NCI-H2081 (cell line): ENCODE measurements at places on chromosomes 2 and 18.

- no peak for DNase-seq
Observed at GRCh38 chr2:37633234-37633633, 38.2 kb downstream of the CDC42EP3 start.

DNA sequence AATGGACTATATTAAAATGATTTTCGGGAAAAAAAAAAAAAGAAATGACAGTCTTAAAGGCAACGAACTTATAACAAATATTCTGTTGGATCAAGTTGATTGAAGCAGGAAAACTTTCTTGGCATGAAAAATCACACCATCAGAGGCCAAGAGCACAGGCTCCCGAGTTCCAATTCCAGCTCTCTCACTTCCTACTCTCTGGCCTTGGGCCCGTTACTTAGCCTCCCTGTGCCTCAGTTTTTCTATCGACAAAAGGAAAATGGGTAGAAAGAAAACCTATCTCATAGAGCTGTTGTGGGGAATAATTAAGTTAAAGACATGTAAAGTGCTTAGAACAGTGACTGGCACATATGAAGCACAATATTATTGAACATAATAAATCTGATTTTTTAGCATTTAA lies 74.2 kb downstream of the HNRNPLL start:
- DNase-seq = no peak

- peak; percentile 49 for DNase-seq
Observed at GRCh38 chr2:120678251-120678650, 57.4 kb upstream of the GLI2 start.

DNA sequence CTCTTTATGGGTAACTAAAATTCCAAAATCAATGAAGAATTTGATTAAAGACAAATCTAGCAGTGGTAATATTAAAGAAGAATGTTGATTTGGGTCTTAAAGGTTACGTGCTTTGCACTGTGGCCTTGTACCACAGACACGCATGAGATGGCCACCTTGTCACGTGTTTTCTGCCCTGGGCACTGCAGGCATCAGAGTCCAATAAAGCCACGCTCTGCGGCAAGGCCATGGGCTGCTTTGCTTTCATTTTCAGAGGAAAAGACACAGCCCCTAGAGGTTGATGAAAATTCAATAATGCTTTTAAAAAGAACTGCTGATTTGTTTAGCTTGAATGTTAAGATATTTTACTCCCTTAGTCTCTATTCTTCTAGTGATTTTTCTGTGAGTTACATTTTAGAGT lies 30.4 kb downstream of the AOX1 start:
- no peak for DNase-seq

GRCh38 chr2:237863689-237864443 lies 4.4 kb downstream of the RAMP1 start:
- DNase-seq = no peak

- no peak for DNase-seq
Observed at GRCh38 chr2:196376984-196377877, 205.9 kb upstream of the STK17B start.

DNA sequence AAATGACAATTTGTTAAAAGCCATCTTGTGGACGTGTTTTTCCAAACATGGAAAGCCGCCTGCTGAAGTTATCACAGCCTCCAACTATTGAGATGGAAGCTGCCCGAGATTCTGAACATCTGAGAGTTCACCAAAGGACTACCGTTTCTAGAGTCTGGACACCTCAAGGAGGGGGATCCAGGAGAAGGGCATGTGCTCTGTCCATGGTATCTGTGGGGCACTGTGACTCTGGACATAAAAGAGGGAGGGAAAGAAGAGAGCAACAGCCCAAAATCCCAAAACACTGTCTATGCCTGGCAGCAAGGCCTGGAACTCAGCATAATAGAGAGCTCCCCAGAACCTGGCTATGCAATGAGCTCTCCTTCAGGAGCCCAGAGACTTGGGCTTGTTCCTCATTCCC lies 319.9 kb downstream of the EN1 start:
- no peak for DNase-seq

GRCh38 chr2:41500895-41501294 lies 546.9 kb upstream of the PKDCC start:
- DNase-seq = no peak

GRCh38 chr2:238009563-238009962 lies 42.7 kb downstream of the UBE2F start:
- no peak for DNase-seq

DNA sequence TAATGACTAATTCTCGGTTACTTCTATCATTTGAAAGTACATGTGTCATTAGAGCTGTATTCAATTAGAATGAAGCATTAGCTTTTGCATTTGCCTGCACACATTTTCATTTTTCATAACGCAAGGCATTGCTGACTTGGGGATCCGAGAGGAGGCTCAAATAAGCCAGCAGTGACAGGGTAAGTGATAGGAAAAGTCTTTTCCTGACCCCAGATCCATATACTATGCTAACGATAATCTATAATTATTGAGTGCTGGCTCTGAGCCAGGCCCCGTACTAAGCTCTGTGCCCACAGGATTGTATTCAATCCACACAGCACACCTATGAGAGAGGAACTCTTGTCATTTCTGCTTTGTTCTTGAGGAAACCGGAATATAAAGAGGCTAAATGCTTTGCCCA lies 168.2 kb downstream of the VWC2L start:
- DNase-seq = no peak

- peak; percentile 77 for DNase-seq
Observed at GRCh38 chr2:121335294-121336290, 50.6 kb upstream of the TFCP2L1 start.

DNA sequence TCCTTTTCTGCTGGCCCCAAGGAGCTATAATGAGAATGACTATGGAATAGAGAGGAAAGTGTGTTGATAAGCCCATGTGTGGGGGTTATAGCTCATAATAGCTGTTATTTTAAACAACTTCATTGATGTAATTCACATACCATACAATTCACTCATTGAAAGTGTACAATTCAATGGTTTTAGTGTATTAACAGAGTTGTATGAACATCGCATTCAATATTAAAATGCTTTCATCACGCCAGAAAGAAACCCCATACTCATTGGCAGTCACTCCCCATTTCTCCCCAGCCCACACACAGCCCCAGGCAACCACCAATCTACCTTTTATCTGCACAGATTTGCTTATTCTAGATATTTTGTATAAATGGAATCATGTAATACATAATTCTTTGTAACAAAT lies 139.6 kb upstream of the CYP1B1 start:
- no peak for DNase-seq
